ENCODE measurements at places on chromosomes 2 and 18.

- peak; percentile 20 for DNase-seq
These were observed 96.0 kb downstream of the HNMT start for GRCh38 chr2:138060301-138060635.

GRCh38 chr2:240572141-240573031 is 4.1 kb downstream of the RNPEPL1 start:
- DNase-seq, result no peak

GRCh38 chr2:137897082-137897481 is 67.2 kb upstream of the HNMT start:
- DNase-seq, result no peak

DNA sequence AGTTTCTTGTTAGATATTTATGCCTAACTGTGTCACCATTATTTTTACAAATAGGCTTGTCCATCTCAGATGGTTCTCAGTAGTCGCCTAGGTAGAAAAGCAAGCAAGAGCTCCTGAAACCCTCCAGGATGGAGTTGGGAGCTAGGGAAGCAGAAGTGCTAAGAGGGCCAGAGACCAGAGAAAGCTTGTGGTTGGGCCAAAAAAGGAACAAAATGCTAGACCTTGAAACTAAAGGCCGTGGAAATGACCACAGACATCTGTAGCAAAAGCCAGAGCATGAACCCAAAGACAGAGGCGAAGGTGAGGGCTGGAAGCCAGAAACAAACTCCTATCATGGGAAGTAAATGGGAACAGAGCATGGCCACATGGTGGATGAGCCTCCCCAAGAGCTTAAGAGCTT is 29.9 kb upstream of the RMDN2 start:
- DNase-seq, result no peak

- DNase-seq, result no peak
These were observed 9.9 kb downstream of the NCL start for GRCh38 chr2:231454361-231454791.

GRCh38 chr2:21395366-21395765 is 271.6 kb downstream of the TDRD15 start:
- DNase-seq, result no peak

DNA sequence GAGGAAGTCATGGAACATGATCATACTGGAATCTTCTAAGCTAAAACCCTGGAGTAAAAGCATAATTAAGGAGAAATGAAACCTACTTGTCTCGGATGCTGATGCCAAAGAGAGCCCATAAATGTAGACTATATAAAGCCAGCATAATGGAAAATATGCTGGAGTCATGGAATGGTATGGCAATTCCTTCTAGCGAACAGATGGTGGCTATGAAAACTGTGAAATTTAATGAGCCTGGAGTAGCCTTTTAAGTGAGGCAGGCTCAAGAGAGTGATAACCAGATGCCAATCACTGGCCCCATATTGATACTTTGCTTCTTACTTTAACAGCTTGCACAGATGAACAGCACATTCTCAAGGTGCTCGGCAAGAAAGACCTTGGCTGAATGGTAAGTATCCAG is 206.3 kb downstream of the PID1 start:
- DNase-seq, result no peak

DNA sequence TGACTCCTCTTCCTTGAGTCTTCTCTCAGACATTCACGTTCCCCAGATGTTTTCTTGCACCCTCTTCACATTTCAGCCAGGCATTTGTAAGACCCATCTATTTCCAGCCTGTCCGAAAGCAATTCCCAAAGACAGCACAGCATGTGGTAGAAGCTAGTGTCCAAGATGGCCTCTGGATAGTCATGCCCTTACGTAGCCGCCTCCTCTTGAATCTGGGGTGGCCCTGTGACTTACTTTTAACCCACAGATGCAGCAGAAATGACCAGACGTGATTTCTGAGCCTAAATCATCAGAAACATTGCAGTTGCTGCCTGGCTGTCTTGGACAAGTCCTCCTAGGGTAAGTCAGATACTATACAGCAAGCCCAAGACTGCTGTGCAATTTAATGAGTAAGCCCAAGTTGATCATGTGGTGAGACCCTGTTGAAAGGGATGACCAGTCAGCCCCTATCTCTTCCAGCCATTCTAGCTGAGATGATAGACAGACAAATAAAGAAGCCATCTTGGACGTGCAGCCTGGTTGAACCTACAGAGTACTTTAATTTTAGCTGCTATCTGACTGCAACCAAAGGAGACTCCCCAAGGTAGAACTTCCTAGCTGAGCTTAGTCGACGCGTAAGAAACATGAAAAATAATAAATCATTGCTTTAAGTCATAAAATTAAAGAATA is 12.3 kb downstream of the ARL5A start:
- DNase-seq, result no peak

DNA sequence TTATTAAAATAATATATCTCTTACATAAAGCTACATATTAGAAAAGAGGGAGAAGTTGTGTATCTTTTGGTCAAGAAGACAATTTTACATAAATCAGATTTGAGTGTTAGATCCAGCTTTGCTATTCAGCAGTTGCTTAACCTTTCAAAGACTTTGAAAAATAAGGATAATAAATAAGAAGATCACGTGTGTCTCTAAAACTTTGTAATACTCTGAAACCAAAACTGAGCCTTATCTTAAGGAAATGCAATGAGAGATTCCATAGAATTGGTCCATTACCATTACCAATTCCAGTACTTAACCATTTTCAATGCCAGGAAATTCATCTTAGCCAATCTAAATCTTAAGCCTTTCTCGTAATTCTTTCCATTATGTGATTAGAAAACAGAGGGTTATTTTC is 89.2 kb upstream of the COL5A2 start:
- no peak for DNase-seq

DNA sequence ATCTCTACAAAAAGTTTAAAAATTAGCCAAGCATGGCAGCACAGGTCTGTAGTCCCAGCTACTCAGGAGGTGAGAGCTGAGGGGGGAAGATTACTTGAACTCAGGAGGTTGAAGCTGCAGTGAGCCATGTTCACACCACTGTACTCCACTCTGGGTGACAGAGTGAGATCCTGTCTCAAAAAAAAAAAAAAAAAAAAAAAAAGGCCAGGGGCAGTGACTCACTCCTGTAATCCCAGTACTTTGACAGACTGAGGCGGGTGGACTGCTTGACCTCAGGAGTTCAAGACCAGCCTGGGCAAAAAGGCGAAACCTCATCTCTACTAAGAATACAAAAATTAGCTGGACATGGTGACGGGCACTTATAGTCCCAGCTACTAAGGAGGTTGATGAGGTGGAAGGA is 37.0 kb downstream of the PUM2 start:
- DNase-seq, result no peak

- no peak for DNase-seq
These were observed 8.9 kb upstream of the GIGYF2 start for GRCh38 chr2:232688201-232688600.

- DNase-seq, result peak; percentile 47
These were observed 90.5 kb downstream of the NDUFA10 start for GRCh38 chr2:239934571-239935171.

DNA sequence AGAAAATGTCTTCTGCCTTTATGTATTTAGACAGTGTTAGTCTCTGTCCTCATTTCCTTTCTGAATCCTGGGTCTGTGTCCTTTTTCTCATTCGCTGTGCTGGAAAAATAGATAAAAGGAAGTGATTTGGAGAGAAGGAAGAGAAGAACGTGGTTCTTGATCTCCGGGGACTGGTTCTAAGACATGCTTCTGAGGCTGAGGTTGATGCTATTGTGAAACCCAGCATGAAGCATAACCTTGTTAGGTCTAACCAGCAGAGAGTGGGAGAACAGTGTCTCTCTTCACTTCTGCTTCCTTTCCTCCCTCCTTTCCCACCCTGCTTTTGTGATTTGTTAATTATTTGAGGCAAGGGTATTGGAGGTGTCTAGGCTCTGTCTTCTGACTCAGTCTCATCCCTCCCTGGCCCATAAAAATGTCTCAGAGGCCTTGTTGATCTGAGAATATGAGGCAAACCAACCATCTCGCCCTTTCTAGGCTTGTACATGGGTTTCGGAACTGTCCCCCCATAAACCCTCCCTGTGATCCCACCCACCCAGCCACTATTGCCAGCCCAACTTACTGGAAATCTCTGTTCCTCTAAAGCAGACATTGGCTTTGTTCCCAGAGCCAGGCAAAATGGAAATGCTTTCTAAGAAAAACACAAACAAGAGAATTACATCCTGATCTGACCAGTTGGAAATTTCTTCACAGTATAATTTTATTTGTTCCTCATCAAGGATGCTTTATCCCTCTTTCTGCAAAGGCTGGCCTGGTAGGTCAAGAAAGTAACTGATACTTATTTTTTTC is 360.6 kb upstream of the TNP1 start:
- no peak for DNase-seq

GRCh38 chr2:196530910-196531309 is 108.6 kb upstream of the CCDC150 start:
- DNase-seq, result no peak

- DNase-seq, result no peak
These were observed 84.2 kb downstream of the SOCS6 start for GRCh38 chr18:70373042-70373519.

GRCh38 chr18:32868406-32868805 is 95.6 kb upstream of the KLHL14 start:
- DNase-seq, result no peak

GRCh38 chr18:22838639-22839277 is 94.4 kb upstream of the RBBP8 start:
- DNase-seq, result no peak

DNA sequence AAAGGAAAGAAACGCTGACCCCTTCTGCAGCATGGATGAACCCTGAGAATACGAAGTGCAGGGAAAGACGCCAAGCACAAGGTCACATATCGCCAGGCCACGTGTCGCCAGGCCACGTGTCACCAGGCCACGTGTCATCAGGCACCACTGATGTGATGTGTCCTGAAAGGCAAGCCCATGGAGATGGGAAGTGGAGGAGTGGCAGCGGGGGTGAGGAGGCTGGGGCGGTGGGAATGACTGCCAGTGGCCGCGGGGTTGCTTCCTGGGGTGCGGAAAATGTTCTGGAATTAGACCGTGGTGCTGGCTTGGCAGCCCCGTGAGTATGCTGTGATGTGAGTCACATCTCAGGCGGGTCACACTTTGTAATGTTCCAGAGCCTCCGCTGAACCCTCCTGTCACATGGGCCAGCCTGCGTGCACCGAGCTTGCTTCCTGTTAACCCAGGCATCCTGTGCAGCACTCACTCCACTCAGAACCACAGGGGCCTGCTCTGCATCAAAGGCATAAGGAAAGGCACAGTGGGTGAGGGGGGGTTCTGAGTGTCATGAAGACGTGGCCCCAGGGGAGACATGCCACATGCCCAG is 39.0 kb downstream of the SLC66A2 start:
- DNase-seq, result no peak

DNA sequence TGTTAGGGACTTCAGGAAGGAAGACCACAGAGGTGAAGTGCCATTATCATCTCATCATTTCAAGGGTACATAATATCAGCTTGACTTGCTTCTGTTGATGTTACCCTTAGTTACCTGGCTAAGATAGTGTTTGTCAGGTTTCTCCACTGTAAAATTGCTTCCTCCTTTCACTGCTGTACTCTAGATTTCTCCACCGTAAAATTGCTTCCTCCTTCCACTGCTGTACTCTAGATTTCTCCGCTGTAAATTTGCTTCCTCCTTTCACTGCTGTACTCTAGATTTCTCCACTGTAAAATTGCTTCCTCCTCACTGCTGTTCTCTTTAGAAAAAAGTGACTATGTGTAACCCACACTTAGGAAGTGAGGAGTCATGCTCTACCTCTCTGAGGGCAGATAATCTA is 1460.3 kb downstream of the SUCLG1 start:
- no peak for DNase-seq

DNA sequence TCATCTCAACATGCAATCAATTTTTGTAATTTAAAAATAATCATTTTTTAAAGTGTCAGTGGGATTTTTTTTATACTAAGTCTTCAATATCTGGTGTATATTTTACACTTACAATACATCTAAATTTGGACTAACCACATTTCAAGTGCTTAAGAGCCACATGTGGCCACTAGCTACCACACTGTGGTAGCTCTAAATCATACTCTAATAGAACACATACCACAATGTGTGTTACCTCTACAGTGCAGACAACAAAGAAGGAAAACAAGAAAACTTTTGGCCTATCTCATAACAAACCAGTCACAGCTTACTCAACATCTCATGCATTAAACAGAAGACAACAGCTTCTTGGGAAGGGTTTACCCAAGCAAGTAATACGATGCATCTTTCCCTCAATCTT is 24.5 kb downstream of the PIAS2 start:
- DNase-seq, result no peak

DNA sequence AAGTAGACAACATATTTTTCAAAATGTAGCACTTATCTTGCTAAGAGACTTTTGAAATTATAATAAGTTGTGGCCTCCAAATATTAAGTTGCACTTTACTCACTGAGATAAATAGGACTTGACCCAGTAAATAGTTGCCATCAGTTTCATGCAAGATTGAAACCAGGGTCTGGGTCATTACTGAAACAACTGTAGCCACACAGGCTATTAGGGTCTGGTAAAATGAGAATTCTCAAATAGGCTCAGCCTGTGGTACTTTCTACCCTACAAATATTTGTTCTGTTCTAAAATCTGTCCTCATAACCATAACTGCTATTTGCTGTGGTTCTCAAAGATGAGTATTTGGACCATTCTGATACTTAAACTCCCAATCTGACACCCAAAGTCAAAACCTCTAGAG is 115.4 kb upstream of the STK17B start:
- DNase-seq, result no peak

- no peak for DNase-seq
These were observed 440.7 kb downstream of the RND3 start for GRCh38 chr2:150046810-150047209.

DNA sequence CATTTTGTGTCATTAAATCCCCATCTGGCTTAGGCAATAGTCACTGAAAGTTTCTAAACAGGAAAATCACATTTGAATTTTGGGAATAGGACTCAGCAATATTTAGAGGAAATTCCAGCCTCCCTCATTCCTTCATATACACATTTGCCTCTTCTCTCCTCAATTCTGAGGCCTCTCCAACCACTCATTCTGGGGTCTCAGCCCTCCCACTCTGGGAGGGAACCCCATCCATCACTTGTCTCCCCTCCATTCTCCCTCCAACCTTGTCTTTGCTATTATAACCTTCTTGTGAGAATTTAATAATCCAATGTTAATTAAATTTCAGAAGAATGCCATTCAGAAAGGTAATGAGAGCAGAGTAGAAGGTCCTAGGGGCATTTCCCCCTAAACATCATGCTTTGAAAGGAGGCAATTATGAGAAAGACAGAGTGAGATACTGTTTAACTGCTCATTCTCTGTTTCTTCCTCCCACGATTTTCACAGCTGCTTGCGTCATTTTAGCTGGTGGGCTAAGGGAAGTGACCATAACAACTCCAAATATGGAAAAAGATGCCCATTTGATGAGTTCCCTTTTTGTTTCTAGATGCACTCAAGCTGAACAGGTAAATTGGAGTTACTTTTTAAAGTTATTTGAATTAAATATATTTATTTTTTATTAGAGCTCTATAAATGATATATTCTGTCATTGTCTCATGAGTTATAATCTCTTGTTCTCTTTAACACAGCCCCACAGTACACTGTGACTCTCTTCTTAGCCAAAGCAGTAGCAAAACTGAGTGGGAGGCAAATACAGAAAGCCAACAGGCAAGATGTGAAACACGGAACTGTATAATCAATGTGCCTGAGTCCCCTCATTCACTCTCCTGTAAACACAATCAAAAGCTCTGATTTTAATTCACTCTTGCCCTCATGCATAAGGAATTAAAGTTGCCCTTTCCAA is 135.1 kb downstream of the DLGAP1 start:
- no peak for DNase-seq
